ENCODE measurements at places on chromosomes 5 and 9.

GRCh38 chr9:95574176-95574575 lies 57.4 kb upstream of the PTCH1 start:
- no peak for DNase-seq

DNA sequence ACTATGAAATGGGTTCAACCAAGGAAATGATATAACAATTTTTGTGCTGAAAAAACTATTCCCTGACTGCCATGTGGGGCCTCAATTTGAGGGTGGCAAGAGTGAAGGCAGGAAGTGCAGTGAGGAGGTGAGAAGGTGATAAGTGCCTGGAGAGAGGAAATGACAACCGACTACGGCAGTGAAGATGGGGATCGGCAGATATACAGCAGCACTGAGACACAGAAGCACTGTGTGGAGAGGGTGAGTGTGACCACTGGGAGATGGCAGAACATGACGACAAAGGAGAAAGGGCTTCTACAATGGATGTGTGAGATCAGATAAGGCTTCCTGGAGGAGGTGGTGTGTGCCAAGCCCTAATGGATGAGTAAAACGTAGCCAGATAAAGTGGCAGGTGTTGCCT lies 271.8 kb downstream of the TRIM32 start:
- no peak for DNase-seq

GRCh38 chr9:35540315-35540714 lies 50.4 kb downstream of the RUSC2 start:
- no peak for DNase-seq

DNA sequence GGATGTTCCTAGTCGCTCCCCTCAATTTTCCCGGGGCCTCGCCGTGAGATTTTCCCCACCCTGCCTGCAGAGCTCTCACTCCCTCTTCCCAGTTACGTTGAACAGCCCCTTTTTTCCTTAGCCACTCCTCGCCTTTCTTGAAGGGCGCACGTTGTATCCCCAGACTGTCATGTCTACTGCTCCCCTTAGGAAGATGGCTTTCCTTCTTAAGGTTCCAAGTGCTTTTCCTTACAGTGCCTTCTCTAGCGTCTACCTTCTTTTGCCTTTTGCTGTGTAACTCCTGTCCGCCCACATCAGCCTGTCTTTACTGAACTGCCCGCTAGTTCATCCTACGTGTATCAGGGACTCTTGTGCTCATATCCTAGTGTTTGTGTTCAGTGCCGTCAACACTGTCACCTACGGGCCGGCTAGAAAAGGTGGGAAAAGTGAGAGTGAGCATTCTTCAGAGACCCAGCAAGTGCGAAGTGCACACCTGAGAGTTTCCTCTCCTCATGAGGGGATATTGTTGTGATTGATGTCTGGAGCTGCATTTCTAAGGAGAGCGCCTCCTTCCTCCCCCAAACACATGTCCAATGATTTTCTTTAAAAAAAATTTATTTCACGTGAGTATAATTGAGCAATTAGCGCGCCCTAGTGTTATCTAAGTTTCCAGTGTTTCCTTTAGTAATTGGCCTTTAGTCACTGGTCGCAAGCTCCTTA lies 764 bp downstream of the CAMLG start:
- peak; percentile 11 for DNase-seq

GRCh38 chr5:172443441-172444109 lies 10.8 kb downstream of the SH3PXD2B start:
- no peak for DNase-seq

DNA sequence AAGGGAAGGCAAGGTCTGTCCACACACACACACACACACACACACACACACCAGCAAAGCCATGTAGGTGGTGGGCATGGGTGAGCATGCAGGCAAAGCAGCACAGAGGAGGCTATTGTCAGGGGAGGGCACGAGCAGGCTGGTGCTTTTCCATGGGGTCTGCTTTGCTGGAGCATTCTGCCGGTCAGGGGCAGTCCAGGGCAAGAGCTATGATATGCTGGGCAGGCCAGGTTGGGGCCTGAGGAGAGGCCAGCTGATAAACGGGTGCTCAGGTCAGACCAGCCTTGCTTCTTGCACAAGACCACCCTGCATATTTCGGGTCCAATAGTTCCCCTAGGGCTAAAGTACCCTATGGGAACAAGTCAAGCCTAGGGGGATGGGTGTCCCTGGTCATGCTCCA lies 253.9 kb upstream of the DMAC1 start:
- DNase-seq, result no peak

DNA sequence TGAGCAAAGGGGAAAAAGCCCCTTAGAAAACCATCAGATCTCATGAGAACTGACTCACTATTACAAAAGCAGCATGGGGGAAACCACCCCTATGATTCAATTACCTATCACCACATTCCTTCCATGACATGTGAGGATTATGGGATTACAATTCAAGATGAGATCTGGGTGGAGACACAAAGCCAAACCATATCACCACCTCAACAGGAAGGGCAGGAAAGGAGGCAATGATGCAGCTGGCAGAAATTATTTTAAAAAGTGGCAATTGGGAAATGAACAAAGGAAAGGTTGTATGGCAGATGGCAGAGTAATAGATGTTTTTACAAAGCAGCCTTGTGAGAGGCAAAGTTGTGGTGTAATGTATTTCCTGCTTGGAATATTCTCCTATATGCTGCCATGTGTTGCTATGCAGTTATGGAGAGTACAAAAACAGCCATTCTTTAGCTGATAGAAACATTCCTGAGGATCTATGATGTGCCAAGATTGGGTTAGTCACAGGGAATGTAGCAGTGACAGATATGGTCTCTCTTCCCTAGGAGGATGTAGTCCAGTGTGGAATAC lies 138.8 kb downstream of the SMC2 start:
- no peak for DNase-seq

All from NCI-H460 (cell line).